CD4-positive, alpha-beta T cell treated with Interleukin-2 at 100 ng/mL for 4 hours (primary cell): ENCODE measurements at places on chromosomes 7 and 10.
A peak's percentile ranks its signal among the peaks of the same experiment; 100 is the strongest.

- DNase-seq = no peak
Measured at GRCh38 chr7:24504040-24504439, 69.2 kb upstream of the PALS2 start.

- no peak for DNase-seq
Measured at GRCh38 chr10:74039561-74040145, 41.7 kb downstream of the VCL start.

DNA sequence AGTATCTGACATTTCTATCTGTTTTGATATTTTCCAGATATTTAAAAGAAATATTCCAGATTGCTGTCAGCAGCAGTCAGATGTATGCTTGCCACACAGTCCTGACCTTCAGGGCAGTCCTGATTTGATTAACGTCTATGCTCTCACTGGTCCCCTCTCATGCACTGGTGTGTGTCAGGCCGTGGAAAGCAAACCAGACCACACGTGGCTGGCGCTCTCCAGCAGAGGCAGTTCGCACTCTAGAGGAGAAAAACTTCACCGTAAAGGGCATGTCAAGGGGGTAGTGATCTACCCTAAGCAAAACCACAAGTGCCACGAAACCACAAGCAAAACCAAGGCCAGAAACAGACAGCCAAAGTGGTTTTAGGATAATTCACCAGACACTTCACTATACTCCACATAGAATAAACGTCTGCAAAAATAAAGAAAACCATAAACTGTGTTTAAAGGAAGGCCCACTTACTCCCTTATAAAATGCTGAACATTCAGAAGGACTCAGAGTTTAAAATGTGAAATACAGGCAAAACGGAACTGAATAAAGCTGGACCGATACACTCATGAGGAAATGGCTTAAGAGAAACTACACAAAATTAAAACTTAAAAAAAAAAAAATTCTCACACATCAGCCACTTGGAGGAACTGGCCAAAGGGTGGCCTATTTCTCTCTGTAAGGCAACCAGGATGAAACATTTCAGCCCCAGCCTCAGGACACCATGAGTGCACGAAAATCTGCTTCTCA lies 26.4 kb downstream of the PARP12 start:
- DNase-seq = peak; percentile 29

- no peak for DNase-seq
Measured at GRCh38 chr10:10540398-10540797, 477.3 kb upstream of the CELF2 start.

- no peak for DNase-seq
Measured at GRCh38 chr10:133529576-133529946, 2.4 kb downstream of the CYP2E1 start.

DNA sequence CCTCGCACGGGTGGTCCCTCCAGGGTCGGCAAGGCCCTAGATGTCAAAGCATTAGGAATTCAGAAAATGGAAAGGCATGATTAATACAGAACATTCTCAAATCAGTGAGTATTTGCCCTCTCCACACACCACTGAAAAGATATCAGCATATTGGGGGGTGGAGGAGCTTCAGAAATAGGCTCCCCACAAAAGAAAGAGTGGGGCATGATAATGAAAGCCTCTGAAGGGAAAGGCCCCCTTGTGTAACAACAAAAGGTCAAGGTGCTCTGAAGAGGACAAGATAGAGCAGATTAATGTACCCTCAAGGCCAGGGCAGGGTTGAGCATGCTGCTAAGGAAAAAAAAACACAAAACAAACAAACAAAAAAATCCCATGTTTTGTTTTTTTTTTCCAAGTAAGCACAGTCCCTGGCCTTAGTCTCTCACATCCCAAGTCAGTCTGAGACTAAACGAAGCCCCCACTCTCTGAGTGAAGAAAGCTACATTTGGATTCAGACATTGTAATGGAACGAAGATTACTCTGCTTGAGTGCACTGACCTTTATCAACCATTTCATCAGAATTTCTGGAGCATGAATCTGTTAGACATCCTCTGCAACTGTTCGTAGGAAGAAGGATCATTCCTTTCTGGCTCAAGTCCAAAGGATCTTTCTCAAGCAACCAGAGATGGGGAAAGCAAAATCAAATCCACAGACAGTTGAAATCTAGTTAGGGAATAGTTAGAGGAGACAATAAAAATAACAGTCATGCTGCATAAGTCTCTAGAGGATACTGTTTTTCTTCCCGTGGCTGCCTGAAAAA lies 27.4 kb upstream of the DGKI start:
- no peak for DNase-seq

- no peak for DNase-seq
Measured at GRCh38 chr10:98676895-98677294, 230.2 kb upstream of the HPS1 start.

GRCh38 chr10:131044379-131045111 lies 267.0 kb downstream of the TCERG1L start:
- DNase-seq = no peak

GRCh38 chr10:64191286-64191685 lies 670.1 kb downstream of the REEP3 start:
- no peak for DNase-seq

DNA sequence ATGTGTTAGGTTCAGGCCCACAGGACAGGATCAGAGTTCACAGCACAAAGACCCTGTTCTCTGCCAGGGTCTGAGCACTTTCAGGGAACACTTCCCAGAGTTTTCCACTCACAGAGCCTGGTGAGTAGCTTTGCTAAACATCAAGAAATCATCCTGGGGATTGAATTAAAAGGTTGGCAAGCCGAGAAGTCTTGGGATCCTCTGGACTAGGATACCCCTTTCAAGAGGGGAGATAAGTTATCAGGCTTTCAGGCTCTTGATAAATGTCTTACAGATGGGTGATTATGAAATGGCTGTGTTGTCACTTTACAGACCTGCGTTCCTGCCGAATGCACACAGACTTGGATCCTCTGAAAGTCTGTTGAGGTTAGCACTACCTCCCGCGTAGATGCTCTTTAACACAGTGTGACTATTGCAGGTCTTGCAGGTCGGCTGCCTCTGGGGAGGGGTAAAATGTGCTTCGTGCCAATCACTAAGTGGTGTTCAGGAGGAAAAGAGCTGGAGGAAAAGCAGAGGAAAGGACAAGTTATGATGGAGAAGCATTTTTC lies 473.5 kb upstream of the AKR1E2 start:
- no peak for DNase-seq

GRCh38 chr7:154364170-154364569 lies 312.0 kb downstream of the DPP6 start:
- DNase-seq = no peak

DNA sequence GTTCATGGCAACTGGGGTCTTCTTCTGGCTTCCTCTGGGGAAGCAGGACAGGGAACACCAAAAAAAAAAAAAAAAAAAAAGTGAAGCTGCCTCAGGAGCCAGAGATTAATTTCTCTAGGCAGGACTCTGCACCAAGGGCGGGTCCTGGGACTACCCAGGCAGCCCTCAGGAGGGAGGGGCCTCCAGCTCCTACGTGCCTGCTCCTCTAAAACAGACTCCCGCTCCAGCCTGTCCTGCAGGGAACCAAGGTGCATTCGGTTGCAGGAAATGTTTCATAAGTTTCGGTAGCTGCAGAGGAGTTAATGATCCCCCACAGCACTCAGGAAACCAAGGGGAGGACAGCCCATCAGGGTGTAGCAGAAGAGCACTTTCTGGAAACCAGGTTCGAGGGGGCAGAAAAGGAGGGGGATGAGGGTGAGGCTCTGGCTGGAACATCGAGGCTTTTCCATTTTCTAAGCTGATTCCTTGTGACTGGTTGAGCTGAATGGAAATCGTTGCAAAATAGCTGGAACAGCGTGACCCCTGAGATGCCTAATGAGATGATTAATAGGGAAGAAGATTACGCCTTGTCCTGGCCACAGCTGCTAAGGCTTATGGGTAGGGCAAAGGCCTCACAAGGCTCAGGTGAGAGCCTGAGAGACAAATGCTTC lies 84.2 kb downstream of the STRA8 start:
- DNase-seq = no peak

DNA sequence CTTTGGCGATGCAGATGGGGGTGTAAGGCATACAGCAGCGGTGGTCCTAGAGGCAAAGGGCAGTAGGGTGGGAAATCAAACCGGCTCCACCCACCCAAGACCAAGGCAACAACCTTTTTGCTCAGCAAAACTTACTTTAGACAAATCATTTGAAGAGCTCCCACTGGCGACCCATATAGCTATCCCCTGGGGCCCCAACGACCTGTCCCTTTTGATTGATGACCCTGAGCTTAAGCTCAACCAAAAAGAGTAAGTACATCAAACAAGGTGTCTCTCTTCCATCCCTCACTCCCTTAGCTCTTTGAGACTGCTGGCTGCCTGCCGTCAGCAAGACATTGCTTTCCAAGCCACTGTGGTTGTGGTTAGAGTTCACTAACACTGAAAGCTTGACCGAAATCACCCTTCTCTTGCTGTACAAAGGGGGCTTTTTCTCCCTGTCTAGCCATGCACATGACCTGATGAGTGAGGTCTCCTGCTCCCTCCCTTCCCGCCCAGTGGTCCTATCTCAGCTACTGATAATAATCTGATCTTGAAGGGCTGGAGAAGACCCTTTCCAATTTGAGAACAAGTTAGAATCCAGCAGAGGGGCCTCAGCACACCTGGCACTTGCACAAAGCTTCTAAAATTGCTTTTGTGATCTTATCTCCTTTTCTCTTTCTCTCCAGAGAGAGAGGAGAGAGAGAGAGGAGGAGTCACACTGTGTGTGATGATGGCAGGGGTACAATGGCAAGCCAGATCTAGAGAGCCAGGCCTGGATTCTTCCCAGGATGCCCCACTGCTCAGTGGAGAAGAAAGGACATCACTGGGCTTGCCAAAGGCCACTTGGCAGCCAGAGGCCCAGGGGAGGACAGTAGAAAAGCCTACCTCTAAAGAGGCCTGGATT lies 42.2 kb downstream of the XPNPEP1 start:
- DNase-seq = no peak

DNA sequence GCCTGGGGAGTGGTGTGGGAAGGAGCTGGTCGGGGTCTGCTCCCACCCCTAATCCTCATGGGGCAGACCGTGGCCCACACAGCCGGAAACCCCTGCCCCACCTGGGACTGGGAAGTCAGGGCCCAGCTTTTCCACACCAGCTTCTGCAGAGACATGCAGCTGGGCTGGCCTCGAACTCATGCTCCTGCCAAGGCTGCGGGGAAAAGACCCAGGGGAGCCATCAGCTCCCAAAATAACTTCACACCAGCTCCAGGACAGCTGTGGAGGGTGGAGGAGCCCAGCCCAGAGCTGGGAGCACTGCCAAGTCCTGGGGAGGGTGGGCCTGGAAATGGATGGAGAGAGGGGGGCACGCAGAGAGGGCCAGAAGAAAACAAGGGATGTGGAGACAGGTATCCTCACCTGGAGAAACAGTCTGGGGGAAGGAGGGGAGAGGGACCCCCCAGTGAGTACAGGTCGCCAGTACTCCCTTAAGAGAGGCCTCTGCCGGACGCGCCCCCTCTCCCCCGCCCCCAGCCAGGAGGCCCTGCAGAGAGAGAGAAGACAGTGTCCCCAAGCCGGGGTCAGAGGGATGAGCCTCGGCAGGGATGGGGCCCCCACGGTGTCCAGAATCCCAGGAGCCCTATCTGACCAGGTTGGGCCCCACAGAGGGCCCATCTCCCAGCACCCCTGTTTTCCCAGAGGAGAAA lies 11.5 kb upstream of the GRIFIN start:
- no peak for DNase-seq

DNA sequence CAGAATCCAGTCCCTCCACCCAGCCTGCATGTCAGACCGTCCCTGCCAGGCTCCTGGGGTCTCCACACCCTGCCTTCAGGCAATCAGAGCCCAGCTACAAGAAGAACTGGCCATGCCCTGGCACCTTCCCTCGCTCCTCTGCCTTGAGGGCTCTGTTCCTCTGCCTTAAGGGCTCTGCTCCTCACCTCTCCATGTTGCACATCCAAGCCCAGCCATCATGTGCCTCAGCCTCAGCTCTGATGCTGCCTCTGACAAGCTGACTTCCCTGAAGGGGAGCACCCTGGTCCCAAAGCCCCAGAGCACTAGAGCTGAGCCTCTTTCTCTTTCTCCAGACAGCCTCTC lies 50.3 kb upstream of the ANTXRL start:
- DNase-seq = no peak

DNA sequence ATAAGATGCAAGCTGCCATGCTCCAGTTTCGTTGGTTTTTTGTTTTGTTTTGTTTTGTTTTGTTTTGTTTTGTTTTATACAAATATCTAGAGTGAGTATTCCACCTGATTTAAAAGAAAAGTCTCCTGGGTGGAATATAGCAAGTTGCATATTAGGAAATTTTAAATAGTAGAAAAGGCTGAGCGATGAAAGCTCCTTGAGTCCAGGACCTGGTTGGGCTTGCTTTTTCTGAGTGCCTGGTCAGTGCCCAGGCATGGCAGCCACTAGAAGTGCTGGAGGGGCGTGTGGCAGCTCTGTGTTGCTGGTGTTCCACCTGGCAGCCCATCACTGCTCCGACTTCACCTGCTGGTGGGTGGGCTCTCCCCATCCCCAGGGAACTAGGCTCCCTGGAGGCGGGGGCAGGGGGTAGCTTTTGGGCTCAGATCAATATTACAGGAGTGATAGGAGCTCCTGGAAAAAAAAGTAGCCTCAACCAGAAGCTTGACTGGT lies 8.0 kb downstream of the COL17A1 start:
- DNase-seq = no peak

DNA sequence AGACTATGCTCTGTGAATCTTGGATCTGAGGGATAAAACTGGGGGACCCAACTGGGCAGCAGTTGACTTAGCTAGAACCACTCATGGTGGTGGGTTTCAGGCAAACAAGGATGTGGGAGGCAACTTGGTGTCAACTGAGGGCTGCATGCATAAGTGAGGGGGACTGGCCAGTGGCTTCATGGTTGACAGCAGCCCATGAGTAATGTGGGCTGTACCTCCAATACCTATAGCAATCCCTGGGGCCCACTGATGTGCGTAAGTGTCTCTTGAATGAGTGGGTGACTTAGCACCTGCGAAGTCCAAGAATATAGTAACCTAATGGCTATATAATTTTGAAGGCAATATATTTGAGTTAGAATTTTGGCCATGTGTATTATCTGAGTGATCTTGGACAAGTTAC lies 13.7 kb upstream of the MAP3K8 start:
- no peak for DNase-seq

GRCh38 chr10:93701866-93702209 lies 554 bp downstream of the FRA10AC1 start:
- DNase-seq = no peak

DNA sequence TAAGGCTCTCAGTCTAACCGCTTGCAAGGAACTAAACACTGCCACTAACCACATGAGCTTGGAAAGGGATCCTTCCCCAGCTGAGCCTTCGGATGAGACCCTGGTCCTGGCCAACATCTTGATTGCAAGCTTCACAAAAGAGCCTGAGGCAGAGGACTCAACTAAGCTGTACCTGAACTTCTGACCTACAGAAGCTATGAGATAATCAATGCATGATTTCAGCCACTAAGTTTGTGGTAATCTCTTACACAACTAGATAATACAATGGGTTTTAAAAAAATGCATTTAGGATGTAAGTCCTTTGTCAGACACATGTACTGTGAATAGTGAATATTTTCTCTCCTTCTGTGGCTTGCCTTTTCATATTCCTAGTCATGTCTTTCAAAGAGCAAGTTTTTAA lies 125.6 kb upstream of the RHEB start:
- DNase-seq = no peak

- no peak for DNase-seq
Measured at GRCh38 chr7:140641524-140642195, 1.0 kb upstream of the DENND2A start.
